NT2/D1 (cell line): ENCODE measurements at places on chromosomes 3 and 15.

GRCh38 chr3:77086408-77086807, 46.5 kb downstream of the ROBO2 start:
- no peak for DNase-seq

- DNase-seq = no peak
Observed at GRCh38 chr3:186502138-186502948, 41.8 kb downstream of the CRYGS start.

GRCh38 chr15:79601405-79602086, 169.4 kb downstream of the MINAR1 start:
- DNase-seq = no peak

DNA sequence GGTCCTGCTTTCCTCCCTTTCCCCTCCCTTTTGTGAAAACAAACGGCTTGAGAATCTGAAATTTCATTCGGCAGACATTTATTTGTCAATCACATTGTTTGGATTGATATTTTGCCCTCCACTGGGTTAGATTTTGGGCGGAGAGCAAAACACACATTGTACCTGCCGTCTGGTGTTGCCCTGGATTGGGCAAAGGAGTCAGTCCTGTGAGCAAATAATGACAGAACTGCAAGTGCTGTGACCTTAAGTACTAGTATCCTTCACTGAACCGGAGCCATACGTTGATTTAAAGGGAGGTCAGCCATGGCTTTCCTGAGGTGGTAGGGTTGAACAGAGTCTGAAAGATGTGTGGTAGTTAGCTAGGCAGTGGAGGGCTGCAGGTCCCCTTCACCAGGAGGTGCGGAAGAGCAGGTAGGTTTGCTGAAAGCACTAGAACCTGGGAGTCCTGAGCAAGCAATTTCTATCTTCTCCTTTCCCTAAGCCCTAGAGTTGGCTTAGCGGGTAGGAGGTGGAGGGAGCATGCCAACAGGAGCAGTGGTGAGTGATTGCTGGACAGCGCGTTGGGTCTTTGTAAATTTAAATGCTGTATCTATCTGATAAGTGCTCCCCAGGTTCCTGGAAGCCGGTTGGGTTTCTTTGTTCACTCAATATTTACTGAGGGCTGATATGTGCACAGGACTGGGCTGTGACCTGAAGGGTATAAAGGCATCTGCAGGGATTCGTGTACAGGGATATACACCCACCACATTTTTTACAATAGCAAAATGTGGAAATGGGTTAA, 2.0 kb downstream of the PDIA5 start:
- DNase-seq = no peak

DNA sequence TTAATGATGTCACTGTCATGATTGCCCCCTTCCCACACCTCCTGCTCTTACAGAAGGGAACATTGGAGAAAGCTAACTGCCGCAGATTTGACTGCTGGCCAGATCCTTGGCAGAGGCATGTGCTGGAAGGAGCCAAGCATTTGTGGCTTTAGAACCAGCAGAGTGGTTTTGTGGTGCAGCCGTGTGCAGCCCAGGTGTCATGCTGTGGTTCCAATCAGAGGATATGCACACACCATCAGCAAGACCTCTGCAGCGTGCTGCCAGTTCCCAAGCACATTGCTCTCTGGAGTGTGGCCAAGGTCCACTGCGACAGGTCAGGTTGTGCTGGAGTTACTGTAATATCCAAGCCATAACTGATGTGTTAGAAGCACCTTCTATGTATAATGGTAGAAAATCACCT, 61.6 kb downstream of the OTOL1 start:
- DNase-seq = no peak

GRCh38 chr3:129702934-129703712, 96.6 kb upstream of the PLXND1 start:
- no peak for DNase-seq

DNA sequence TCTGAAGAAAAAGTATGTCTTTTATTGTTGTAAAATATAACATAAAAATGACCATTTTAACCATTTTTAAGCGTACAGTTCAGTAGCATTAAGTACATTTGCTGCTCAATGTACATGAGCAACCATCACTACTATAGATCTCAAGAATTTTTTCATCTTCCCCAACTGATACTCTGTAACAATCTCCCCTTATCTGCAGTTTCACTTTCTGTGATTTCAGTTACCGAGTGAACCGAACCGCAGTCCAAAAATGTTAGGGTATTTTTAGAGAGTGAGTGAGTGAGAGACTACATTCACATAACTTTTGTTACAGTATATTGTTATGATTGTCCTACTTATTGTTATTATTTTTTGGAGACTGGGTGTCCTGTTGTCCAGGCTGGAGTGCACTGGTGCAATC, 9.0 kb upstream of the SLC25A26 start:
- DNase-seq = no peak

DNA sequence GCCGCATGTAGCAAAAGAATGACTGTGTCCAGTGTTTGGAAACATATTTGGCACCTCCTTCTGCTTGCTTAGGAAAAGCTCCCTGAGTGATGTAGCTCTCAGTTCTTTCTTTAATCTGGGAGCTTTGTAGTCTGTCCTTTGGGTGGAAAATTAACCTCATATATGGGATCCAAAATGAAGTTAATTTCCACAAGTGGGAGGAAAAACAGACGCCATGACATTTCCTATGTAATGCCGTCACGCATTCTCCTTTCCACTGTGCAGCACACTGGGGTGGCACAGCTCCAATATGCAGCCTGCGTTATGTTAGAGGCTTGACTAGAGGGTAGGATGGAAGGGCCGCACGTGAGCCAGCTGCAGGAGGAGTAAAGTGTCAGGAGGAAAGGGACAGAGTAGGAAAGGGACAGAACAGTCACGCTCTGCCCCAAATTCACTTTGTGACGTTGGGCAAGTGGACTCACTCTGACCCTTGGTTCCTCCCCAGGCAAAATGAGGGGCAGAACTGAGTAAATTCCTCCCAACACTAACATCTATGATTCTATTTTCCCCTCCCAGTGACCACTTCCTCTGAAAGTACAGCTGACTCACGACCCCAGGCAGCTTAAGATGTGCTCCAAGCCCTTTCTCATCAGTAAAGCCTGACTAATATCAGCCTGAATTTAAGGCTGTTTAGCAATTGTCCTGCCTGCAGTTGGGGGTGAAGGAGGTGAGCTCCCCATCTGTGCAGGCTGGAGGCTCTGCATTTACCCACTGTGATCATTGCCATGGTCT, 176.5 kb upstream of the PFN2 start:
- DNase-seq = no peak

GRCh38 chr3:183466575-183466974, 38.2 kb upstream of the MCF2L2 start:
- no peak for DNase-seq

DNA sequence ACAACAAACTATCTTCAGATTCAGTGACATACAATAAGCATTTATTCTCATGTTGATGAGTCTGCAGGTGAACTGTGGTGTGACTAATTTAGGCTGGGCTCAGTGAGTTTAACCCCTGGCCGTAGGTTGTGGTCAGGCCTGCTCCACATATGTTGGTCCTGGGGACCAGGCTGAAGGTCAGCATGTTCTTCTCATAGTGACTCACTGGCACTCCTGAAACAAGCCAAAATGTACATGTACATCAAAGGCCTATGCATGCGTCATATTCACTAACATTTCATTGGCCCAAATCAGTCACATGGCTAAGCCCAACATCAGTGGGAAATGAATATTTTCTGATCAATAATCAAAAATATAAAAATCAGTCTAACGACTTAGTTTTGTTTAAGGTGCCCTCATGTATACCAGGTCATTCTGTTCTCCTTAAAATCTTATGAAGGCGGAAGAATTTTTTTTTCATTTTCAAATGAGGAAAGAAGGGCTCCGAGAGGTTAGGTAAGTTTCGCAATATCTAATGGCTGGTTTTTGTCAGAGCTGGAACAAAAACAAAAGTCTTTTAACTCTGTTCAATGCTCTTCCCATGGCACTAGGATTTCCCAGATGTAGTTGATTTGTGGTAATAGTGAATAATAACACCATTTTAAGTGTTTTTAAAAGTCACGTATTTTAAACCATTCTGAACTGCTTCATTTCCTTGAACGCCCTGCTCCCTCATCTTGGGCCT, 148.5 kb downstream of the MFSD1 start:
- DNase-seq = no peak

DNA sequence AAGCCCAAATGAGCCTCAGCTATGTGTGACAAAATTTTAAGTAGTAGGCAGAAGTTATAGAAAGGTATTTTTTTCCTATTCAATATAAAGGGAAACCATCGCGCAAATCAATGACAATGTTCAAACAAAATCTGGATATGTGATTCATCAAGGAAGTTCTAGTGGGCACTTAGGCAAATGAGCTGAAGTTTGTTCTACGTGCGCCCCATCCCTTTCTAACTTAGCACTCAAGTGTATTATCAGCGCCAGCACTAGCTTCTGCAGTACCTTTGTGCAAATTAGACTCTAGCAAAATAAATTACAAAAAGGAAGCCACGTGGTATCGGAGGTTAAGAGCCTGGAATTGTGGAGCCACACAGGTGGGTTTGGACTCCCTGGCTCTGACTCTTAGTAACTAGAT, 91.1 kb downstream of the TBL1XR1 start:
- DNase-seq = no peak

GRCh38 chr3:139427283-139428060, 38.0 kb upstream of the COPB2 start:
- DNase-seq = peak; percentile 66

DNA sequence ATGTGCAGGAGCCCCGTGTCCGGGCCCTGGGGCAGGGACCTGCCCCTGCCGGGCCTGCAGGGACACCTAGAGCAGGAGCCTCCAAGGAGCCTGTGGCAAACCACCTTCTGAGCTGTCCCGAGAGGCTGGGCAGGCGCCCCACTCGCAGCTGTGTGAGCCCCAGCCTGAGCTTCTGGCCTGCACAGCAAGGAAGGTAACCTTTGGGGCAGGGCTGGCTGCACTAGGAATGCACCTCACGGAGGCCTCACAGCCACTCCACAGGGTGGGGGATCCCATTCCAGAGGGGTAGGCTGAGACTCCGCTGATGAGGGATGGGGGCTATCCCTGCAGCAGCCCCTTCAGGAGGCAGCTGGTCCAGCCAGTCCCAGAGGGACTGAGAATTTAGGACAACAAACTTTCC, 68.1 kb downstream of the DNAJB8 start:
- no peak for DNase-seq

DNA sequence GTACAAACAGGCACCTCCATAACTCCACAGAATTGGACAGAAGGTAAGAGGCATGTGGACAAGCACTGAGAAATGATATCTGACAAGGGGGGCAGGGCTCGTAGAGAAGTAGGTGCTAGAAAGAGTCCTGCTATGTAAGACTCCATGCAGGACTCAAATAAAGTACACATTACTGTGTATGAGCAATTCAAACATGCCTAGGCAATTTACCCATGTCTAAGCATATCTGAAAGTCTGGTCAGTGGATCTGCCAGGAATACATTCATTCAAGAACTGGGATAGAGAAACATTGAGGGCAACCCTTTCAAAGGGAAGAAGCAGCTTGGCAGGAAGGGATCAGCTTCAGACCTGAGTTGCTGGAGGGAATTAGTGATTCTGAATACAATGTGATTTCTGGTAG, 174.1 kb upstream of the MCTP2 start:
- DNase-seq = no peak

DNA sequence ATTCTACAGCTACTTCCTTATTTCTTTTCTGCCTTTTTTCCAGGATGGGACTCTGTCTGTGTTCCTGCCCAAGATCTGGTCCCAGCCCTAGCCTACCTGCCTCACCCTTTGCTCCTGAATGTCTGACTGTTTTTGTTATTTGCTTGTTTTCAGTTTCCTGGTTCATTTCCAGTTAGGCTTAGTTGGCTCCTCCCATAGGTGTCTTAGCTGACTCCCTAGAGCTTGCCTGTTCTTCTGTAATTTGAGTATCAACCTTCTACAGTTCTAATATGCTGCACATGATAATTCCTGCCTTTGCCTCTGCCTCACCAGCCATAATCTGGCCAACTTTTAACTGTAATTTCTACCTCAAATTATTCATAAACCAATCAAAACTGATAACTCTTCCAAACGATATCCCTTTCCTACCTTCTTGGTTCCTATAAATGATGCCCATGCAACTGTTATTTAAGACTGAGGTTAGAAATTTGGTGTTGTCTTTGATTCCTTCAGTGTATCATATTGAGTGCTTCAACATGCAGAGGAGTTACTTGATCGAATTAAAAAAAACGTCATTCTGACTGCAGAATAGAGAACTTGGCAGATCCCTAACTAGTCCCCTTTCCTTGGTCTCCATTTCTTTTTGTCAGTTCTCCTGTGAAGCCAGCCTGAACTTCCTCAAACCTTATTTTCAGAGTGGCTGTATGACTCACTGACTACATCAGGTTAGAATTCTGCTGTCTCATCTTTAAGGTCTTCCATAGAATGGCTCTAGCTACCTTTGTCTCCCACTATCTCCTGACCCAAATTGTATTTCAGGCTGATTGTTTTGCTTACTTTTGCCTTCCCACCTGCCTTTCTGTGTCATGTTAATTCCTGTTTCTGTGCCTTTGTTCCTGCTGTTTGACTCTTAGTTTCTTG, 8.4 kb downstream of the GOLM2 start:
- DNase-seq = no peak

- no peak for DNase-seq
Observed at GRCh38 chr3:116716490-116716889, 6.9 kb downstream of the TUSC7 start.

- no peak for DNase-seq
Observed at GRCh38 chr15:65659502-65660052, 37.8 kb downstream of the SLC24A1 start.

GRCh38 chr15:64731805-64732151, 43.6 kb downstream of the RBPMS2 start:
- DNase-seq = no peak

DNA sequence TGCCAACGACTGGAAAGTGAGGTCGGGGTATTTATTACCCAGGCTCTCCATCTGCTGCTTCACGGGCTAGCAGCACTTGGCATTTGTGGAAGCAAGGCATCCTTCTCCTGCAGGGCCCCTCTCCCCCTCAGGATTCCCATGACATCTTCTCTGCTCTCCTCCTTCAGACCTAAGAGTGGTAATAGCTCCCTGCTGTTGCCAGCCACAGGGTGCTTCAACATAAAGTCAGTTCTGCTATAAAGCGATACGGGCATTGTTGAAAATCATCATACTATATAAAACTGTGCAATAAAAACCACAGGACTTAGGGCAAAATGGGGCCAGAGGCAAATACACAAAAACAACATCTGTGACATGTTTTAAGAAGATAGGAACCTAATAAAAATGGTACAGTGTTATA, 391.8 kb upstream of the ADAMTS9 start:
- DNase-seq = no peak

DNA sequence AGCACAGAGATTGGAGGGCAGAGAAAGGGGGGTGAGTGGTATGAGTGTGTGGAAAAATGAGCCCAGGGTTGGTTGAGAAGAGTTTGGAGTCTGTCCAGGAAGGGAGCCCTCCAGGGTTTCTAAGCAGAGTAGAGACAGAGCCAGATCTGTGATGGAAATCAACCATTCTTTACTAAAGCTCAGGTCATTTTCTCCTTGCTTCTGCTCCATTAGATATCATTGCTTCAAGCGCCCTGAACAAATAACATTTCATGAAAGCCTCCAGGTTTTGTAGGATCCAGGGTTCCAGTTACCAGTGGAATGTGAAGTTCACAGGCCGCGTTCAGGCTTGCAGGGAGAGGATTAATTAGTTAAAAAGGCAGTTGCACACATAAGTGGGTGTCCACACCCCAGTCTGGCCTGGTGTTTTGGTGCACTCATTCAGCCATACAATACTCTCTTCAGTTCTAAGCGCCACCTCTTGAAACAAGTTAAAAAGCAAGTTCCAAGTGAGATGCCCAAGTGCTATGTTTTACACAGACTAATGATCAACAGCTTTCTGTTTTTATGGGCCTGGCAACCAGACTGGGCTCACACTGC, 16.4 kb upstream of the BOC start:
- DNase-seq = no peak
